ENCODE measurements at places on chromosomes 7 and 10.

DNA sequence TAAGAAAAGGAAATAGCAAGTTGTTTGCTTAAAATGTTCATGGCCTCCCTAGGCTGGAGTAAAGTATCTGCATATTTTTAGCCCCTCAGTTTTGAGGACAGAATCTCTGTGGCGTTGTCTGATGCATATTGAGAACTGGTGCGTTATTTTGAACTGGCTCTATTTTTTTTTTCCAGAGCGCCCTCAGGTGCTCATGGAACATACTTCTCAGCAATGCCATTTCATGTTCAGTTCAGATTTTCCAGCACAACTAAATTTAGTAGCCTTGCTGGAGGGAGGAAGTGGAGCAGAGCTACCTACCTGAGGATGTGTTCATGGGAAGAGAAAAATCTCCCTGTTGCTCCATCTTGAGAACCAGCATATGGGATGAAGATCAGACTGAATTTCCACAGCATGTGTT, 870.5 kb downstream of the LRMDA start:
- no peak for DNase-seq

DNA sequence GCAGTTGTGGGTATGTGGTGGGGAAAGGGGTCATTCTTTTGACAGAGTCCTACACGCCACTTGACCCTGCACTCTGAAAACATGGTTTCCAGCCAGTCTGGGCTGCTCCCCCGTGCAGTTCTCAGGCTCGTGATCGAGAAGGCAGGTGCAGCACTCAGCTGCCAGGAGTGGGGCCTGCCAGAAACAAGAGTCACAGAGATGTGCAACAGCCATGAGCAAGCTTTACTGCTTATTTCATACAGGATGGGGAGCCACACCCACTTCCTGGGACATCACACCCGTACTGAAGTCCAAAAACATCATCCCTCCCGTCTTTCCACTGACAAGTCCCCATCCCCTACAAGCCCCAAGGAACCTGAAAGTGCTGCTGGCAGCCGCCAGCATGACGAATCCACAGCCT, 9.3 kb downstream of the ATG9B start:
- DNase-seq: peak; percentile 26

GRCh38 chr10:35765066-35765527, 123.0 kb upstream of the FZD8 start:
- DNase-seq: no peak

- no peak for DNase-seq
Observed at GRCh38 chr7:41280491-41280890, 422.4 kb downstream of the INHBA start.

DNA sequence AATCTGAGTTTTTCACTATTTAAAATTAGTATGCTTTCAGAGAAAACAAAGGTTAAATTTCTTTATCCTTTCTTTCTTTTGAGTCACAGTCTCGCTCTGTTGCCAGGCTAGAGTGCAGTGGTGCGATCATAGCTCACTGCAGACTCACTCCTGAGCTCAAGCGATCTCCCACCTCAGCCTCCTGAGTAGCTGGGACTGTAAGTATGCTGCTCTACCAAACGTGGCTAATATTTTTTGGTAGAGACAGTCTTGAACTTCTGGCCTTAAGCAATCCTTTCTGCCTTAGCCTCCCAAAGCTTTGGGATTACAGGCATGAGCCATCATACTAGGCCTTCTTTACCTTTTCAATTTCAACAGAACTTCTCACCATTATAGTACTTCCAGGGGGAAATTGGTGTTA, 113.7 kb downstream of the TRIM24 start:
- DNase-seq: no peak

DNA sequence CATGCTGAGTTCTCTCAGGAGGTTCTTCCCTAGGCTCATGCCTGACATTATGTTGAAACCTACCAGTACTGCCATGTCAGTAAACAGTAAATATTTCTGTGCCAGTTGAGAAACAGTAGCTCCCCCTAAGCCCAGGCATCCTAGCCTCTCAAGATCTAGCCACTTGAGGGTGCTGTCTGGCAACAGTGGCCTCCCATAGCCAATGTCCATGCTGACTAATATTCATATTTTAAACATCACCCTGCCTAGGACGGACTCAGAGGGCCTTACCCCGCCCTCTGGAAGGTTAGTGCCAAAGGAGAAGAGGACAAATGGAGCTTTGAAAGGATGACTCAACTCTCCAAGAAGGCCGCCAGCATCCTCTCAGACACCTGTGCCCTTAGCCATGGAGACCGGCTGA, 7.7 kb downstream of the ACSM6 start:
- no peak for DNase-seq

DNA sequence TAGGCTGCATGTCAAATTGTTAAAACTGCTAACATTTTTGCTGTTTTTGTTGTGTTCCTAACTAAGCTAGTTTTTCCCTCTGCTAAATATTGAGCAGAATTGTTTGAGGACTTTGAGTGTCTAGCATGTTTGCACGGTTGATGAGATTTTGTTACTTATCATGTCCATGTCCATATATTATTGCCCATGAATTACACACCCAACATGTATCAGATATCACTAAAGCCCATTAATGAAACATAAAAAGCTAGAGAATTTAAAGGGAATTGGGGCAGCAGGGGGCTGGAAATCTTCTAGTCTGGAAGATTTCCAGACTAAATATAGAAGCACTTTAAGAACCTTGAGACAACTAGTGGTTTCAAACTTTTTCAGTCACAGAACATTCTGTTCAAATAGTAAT, 197.7 kb downstream of the SNX10 start:
- DNase-seq: no peak

- DNase-seq: no peak
Observed at GRCh38 chr10:101588879-101589278, 758 bp downstream of the DPCD start.

- no peak for DNase-seq
Observed at GRCh38 chr10:126478546-126478945, 90.3 kb upstream of the ADAM12 start.

- DNase-seq: no peak
Observed at GRCh38 chr7:54874804-54875203, 115.8 kb upstream of the SEC61G start.

GRCh38 chr10:132271458-132272230, 36.1 kb downstream of the STK32C start:
- DNase-seq: no peak

DNA sequence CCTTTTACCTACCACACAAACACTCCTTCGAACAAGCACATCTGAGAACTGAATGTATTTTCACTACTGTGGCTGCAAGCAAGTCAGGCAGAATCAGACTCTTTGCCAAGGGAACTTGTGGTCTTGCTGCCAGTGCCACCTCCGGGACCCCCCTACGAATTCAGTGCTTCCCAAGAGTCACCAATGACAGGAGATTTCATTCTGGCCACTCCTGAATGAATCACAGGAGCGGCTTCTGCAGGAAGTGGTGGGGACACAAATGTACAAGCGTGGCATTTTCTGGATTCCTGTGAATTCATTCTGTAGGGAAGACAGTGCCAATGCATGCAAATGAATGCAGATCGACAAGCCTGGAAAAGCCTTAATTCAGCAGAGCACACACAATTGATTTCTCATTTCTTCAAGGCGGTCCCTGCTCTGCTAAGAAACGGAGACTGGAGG, 161.2 kb downstream of the CAMK1D start:
- DNase-seq: no peak

GRCh38 chr7:123917878-123918277, 7.2 kb upstream of the SPAM1 start:
- no peak for DNase-seq

DNA sequence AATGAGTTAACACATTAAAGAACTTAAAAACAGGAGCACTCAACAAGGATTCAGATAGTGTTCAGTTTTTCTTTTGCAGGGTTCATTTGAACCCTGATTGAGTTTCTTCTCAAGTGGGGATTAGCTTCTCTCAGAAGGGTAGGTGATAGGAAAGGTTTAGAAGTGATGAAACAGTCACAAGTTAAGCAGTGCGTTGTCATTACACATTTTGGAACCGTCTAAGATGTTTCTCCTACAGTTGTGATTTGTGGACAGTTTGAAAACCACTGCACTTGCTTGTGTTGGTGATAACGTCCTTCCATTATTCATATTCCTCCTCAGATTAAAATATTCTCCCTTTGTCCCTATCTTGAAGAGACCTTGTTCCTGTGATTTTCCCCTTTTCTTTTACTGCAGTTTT, 2.7 kb downstream of the STMP1 start:
- no peak for DNase-seq

- no peak for DNase-seq
Observed at GRCh38 chr10:92079003-92079402, 155.4 kb downstream of the BTAF1 start.
